ENCODE measurements at places on chromosomes 2 and 18. TPM values are rescaled to one million over a fixed set of nuclear protein-coding genes. Genes with fewer than 3 reads are reported as not detected.

The LRRTM1 gene
- not detected for total RNA-seq

The DSG2 gene
- 5.9 TPM for total RNA-seq

The BARD1 gene
- 13.0 TPM for total RNA-seq

The IMPACT gene
- total RNA-seq, result 13.8 TPM

The PRADC1 gene
- total RNA-seq, result 26.7 TPM

The RNF125 gene
- total RNA-seq, result 4.8 TPM

The SERPINB2 gene
- total RNA-seq, result 0.16 TPM

The METTL5 gene
- 29.0 TPM for total RNA-seq

The BAZ2B gene
- 50.2 TPM for total RNA-seq

The DPYSL5 gene
- not detected for total RNA-seq

The FBXO48 gene
- 0.50 TPM for total RNA-seq

The NPPC gene
- total RNA-seq, result 0.16 TPM
